ENCODE measurements at places on chromosomes 1 and 21.

GRCh38 chr21:32389337-32390015, 3.3 kb downstream of the URB1 start:
- DNase-seq: no peak

DNA sequence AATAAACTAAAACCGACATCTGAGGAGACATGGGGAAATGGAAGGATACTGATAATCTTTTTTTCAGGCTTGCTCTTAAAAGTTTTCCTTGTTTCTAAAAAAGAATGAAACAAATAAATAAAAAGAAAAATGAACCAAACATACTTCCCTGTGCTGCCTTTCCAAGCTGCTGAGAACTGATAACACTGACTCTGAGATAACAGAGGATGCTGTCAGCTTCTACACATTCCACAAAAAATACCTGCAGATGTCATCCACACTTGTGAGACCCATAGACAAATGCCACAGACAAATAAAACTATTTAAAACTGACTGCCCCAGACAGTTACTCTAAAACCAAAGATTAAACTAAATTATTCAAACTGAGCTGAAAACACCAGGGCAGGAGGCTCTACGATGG, 12.0 kb upstream of the OR6K3 start:
- DNase-seq: no peak

DNA sequence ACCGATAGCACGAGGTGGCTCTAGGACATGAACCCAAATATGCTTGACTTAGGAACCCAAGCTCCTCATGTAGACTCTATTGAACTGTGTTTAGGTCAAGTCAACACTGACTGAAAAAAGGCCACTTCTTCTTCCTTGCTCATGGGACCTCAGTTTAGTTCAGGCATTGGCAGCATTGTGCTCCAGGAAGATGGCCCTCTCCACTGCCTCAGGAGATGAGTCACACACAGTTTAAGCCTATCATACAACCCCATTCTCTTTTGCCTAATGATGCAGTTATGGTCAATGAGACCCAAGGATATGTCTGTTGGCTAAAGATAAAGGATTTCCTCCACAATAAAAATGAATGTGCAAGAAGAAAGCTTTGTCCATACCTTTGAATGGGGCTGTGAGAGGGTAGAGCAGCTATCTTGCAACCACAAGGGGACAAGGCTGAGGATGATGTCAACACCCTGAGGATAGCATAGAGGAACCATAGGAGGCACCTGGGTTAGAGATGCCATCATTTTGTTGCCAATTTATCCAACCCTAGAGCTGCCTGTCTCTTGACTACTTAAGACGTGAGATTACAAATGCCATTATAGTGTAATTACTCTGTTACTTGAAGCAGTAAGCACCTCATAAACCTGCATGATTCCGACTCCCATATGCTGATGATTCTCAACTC, 3.0 kb upstream of the TRIM63 start:
- no peak for DNase-seq

GRCh38 chr1:79441238-79441637, 434.7 kb upstream of the ADGRL4 start:
- DNase-seq: no peak

- DNase-seq: no peak
Observed at GRCh38 chr1:201220388-201220715, 29.7 kb downstream of the IGFN1 start.

DNA sequence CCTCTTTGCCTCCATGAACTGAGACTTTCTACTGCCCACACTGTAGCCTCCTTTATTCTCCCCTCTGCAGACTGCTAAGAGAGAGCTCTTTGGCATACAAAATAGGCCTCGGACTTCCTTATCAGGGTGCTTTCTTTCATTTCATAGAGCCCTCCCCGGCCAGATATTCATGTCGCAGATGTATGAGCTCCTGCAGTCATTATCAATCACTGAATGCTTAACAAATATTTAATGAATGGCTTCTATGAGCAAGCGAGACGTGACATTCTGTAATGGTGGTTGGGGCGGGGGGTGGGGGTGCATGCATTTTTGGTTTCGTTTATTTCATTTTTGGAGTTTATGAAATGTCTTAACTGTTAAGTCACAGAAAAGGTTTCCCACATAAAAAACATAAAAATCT, 344.8 kb upstream of the KAZN start:
- DNase-seq: no peak

- DNase-seq: no peak
Observed at GRCh38 chr1:151593730-151594129, 18.1 kb upstream of the SNX27 start.

DNA sequence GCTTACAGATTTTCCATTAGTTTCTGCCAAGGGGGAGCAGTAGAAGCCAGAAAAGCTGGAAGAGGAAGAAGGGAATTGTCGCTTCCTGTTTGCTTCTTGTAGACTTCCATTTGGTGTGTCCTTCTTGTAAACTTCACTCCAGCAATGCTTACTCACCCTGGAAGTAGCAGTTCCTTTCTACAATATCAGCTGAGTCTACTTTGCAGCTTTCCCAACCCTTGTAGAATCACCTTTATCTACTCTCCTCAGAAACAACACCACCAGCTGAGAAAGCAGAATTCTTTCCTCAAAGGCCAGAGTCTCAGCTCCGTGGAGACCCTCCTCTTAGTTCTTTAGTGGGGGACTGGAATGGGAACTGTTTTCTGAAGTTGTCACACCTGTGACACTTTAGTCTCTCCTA, 1136.7 kb upstream of the TMPRSS15 start:
- no peak for DNase-seq

GRCh38 chr1:77642196-77642595, 40.3 kb downstream of the ZZZ3 start:
- no peak for DNase-seq

DNA sequence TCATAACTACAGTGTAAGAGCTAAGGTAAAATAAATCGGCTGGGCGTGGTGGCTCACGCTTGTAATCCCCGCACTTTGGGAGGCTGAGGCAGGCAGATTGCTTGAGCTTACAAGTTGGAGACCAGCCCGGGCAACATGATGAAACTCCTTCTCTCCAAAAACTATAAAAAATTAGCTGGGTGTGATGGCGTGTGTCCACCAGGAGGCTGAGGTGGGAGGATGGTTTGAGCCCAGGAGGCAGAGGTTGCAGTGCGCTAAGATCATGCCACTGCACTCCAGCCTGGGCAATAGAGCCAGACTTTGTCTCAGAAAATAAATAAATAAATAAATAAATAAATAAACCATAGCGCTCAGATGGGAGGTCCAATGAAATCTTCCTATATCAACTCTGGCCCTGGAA, 16.7 kb upstream of the FAM110D start:
- DNase-seq: no peak

GRCh38 chr1:31421371-31422040, 8.5 kb downstream of the SERINC2 start:
- no peak for DNase-seq

DNA sequence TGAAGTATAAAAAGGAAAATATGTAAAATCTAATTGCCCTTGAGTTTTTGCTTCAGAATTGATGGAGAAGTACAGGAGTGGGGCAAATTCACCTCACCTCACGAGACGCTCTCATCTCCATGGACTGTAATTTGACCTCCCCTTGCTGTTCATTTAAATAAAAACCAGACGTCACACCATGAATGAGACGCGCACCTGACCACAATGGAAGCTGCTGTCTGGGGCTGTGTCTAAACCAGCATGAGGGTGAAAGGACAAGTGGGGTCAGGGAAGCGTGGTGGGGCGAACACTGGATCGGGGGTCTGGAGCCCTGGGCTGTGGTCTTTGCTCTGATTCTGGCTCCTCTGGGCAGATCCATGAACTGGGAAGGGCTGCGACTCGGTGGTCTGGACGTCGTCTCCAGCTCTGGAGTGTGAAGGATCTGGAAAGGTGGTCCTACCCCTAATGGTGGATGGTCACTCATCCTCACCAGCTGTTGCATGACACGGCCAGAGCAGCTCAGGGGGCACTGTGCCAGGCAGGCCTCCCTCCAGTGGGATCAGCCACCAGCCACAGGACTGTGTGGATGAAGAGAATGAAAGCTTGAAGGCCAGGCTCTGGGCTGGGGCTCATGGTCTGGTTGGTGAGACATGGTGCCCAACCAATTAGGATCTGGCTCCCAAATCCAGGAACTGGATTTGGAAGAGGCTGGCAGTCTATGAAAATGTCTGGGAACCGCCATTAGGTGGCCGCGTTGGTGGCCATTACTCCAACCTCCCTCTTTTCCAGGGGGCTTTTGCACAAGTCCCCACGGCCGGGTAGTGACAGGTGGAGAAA, 728.6 kb downstream of the PTPRU start:
- DNase-seq: no peak

DNA sequence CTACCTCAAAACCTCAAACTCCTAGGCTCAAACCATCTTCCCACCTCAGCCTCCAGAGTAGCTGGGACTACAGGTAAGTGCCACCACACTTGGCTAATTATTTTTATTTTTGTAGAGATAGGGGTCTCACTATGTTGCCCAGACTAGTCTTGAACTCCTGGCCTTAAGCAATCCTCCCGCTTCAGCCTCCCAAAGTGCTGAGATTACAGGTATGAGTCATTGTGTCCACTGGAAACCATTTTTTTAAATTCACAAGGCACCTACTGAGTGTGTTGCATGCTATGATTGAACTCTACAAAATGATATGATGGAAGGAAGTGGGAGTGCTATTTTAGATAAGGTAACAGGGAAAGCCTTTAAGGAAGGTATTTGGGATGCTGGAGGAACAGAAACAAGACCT, 41.8 kb upstream of the RCOR3 start:
- DNase-seq: no peak

DNA sequence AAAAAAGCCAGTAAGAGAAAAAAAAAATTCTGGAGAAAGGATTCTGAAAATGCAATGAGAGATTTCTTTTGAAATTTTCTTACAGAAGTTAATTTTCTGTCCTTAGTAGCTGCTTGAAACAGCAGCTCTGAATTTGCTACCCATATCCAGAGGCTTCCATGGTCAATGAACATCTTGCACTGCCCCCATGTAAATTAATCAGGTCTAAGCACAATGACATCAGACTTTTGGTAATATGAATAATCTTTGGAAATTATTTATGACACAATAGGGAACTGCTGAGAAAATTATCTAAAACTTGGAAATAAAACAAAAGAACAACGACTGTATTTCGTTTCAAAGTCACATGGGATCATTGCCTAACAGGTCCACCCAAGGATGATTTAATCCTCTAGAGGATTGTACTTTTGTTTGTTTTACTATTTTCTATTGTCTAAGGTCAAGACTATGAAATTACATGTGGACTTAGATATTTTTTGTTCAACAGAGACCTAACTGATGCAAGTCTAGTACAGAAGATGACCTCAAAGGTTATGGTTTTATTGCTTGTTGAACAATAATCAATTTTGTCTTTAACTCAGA, 312.1 kb downstream of the BACH1 start:
- no peak for DNase-seq

- peak; percentile 61 for DNase-seq
Observed at GRCh38 chr1:89821322-89822108, 683 bp downstream of the LRRC8D start.

DNA sequence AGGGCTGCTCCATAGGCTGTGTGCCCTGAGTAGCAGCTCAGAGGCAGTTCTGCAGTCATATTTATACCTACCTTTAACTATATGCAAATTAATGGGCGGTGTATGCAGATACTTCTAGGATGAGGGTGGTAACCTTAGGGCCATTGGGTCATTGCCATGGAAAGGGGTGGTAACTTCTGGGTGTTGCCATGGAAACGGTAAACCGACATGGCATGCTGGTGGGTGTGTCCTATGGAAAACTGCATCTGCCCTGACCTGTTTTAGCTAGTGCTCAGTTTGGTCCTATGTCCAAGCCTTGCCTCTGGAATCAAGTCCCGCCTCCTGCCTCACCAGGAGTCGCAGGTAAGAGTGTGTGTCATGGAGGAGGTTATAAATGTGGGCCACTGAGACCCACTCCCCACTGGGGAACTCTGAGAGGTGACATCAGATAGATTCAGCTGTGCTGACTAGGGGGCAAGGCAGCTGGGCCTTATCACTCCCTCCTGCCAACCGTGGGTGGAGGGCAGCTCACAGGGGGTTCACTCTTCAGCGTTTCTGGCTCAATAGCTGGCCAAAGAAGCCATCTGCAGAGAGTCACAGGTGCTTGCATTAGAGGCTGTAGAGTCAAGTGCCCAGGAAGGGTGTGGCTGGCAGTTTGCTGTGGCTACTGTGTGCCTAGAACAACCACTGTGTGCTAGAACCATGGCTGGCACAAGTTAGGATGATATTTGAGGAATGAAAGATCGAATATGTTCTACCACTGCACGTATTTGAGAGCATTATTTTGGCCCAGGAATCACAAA, 19.0 kb downstream of the BACE2 start:
- DNase-seq: no peak

- DNase-seq: no peak
Observed at GRCh38 chr21:35034203-35034926, 14.7 kb downstream of the RUNX1 start.

- DNase-seq: no peak
Observed at GRCh38 chr1:155451199-155451598, 111.4 kb downstream of the ASH1L start.

DNA sequence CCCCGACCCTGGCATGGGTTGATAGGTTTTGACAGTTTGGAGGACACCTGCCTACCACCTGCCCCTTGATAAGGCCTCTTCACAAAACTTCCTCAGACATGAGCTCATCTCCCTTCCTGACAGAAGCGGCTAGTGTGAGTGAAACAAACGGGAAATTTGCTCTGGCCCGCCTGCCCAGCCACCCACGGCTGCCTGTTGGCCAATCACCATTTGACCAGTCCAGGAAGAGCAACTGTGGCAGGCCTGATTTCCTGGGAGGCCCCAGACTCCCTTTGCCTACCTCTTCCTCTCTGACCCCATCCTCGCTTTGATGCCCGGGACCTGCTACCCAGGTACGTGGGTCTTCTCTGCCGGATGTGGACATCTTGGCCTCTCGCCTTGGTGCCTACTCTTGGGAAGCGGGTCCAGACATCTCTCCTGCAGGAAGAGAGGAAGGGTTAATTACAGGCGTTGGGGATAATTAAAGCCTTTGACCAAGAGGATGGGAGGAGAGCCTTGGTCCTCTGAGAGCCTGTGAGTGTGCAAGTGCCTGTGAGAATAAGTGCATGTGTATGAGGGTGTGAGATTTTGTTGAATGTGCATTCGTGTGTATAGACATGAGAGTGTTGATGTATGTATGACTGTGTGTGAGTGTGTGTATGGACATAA, 1.1 kb upstream of the EPHA2 start:
- no peak for DNase-seq

DNA sequence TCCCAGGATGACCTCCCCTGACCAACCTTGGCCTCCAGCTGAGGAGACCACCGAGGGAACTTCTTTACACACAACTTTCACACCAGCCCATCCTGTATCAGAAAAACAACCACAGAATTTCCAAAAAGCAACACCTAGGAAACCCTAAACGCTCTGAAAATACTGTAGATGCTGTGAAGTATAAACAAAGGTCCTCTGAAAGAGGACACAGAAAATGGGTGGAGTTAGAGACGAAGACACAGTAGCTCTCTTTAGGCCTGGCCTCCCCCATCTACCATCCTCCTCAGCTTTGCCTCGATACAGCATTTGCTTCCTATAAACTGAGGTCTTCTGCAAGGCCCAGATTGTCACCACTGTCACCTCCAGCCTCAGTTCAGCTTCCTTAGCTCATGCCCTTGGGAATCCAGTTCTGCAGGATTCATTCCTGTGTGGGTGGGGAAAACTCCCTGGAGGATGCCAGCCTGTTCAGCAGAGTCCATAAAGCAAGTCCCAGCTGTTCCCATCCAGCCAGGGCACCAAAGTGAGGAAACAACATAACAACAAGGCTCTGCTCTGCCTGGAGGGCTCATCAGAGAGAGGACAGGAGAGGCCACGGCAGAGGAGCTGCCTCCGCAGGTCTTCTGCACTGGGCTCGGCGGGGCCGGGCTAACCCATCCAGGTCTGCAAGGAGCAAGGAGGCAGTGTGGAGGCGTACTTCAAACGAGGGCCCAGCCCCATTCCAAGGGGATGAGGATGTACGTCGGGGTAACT, 15.0 kb downstream of the PIK3C2B start:
- no peak for DNase-seq

GRCh38 chr1:241848686-241849344, 811 bp downstream of the EXO1 start:
- DNase-seq: no peak
